ENCODE measurements at places on chromosomes 11 and 22. TPM values are rescaled to one million over a fixed set of nuclear protein-coding genes. Genes with fewer than 3 reads are reported as not detected.

- DNase-seq: no peak
Measured at GRCh38 chr22:38437416-38437815, 17.6 kb downstream of the KCNJ4 start.

GRCh38 chr11:15157606-15158137 is 42.9 kb downstream of the INSC start:
- no peak for DNase-seq

Gene IGLL1
- not detected for total RNA-seq

- DNase-seq: no peak
Measured at GRCh38 chr11:78647986-78648875, 73.6 kb upstream of the NARS2 start.

- DNase-seq: peak; percentile 95
Measured at GRCh38 chr11:104000798-104001197, 35.6 kb upstream of the DDI1 start.

Gene SLC17A6
- total RNA-seq: not detected

DNA sequence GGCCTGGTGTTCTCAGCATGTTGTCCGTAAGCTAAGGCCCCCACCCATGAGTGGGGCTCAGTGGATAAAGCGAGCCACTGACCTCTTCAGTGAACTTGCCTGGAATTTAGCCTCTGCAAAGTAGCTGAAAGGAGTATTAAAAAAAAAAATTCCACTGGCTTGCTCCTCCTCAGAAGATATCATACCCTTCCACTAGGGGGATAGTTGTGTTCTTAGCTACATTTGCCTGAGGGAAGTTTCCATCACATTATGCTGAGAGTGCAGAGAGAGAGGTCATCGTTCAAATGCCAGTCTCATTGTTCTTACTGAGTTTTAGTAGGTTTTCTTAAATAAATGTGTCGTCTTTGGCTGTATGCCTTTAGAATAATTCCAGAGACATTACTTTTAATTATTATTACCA is 879.7 kb downstream of the JRKL start:
- DNase-seq: no peak
